Stimulated activated CD4-positive, alpha-beta T cell treated with anti-CD3 and anti-CD28 coated beads, Interleukin-15, amount 100 ng/mL, for 1 hour (primary cell): ENCODE measurements at places on chromosomes 4 and X.

DNA sequence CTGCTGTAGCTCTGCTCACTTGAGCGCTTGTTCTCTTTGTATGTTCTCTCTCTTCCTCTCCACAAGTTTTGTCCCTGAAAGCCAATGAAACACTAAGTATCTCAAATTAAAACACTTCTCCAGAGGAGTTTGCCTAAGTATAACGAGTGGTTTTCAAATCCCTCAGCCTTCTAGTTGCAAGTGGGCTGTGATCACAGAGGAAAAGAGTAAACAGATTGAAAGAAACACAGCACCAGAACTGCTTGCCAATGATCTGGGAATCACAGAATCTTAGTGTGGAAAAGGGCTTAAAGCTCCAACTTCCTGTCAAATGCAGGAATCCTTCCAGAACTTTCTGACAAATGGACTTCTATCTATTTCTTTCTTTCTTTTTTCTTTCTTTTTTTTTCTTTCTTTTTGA is 4.8 kb upstream of the PRSS12 start:
- no peak for DNase-seq

GRCh38 chrX:100376576-100376975 is 33.5 kb downstream of the PCDH19 start:
- DNase-seq: no peak

- no peak for DNase-seq
Measured at GRCh38 chrX:106898462-106898861, 4.7 kb downstream of the RIPPLY1 start.

DNA sequence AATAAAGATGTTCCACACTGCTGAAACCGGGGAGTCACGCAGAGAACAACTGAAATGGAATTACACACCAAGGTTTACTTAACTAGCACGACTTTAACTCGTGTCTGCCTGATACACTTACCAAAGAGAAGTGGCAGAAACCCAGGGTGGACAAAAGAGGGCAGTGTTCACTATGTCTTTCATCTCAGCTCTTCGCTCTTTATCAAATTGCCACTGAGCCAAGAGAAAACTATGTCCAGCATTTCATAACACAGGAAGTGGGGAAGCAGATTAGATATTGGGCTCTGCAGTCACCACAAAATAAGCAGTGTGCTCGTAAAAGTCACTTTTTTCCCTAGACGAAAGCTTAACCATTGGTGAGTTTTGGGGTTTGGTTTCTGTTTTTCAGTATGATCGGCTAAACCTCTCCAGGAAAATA is 155.7 kb downstream of the CHIC2 start:
- DNase-seq: no peak

- no peak for DNase-seq
Measured at GRCh38 chr4:41144812-41145211, 69.5 kb downstream of the APBB2 start.

- DNase-seq: no peak
Measured at GRCh38 chr4:6366581-6366980, 96.9 kb downstream of the WFS1 start.

- DNase-seq: no peak
Measured at GRCh38 chr4:67678612-67679011, 22.3 kb downstream of the UBA6 start.

- no peak for DNase-seq
Measured at GRCh38 chr4:12050357-12050756, 621.7 kb upstream of the HS3ST1 start.

GRCh38 chr4:3386526-3386925 is 55.2 kb upstream of the HGFAC start:
- no peak for DNase-seq

GRCh38 chr4:177283167-177283566 is 26.5 kb upstream of the NEIL3 start:
- DNase-seq: no peak

DNA sequence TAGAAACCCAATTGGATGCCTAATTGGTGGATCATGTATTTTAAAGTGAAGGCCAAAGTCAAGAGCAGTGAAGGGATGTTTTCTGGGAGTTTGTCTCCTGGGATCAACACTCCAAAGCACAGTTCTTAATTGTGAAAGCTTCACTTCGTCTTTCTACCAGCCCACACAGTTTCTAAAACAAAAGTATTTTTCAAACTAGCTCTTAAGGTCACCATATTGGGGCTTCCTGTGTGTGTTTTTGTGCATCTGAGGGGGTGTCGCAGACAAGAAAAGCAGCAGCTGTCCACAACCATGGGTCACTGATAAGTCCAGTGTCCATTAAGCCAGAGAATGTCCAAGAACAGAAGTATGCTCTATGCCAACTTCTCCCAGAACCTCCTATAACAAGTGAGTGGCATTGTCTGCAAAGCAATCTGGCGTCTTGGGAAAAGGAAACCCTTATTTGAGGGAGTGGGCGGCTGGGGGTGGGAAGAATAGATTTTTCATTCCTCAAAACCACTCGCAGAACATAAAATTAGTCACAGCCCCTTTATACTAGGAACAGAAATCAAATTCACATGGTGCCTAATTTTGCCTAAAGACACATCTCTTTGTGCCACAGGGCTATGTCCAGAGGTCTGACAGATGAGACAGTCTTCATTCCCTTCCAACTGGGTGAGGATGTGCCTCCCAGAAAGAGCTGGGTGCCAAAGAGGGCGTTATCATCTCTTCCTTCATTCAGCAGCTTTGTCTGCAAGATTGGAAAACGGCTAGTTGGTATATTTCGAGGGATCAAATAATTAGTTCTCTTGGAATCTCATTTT is 610.4 kb downstream of the BCOR start:
- no peak for DNase-seq

GRCh38 chr4:109576462-109576861 is 16.4 kb downstream of the MCUB start:
- no peak for DNase-seq

GRCh38 chrX:104854790-104855340 is 288.9 kb downstream of the IL1RAPL2 start:
- no peak for DNase-seq

- DNase-seq: no peak
Measured at GRCh38 chr4:98148856-98149255, 5.6 kb upstream of the STPG2 start.

DNA sequence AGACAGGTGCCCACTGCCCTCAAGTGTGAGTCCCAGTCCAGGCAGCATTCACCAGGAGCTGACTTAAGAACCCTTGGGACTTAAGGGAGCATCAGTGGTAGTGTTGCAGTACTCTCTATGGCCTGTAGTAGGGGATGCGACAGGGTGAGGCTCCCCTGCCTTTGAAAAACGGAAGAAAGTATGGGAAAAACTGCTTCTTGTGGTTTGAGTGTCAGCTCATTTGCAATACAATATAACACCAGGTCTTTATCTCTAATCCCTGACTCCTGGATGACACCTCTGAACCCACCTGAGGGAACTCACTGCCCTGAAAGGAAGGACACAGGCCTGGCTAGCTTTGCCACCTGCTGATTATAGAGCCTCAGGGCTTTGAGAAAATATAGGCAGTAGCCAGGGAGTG is 176.0 kb downstream of the SMARCA1 start:
- no peak for DNase-seq

DNA sequence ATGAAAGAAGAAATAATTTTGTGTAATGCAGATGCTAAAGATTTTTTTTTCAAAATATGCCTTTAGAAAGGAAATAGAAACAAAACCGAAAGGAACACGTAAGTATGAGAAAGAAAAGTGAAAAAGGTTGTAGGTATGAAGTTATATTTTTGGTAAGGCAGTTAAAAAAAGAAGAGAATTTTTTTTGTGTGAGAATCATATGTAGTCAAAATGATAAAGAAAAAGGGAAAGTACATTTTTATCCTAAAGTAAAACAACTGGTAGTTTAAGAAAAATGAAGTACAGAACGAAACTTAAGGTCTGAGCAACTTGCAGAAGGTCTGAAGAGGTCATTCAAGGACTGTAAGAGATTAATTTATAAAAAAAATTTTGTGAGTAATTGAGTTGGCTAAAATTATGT is 164.0 kb upstream of the TRAM1L1 start:
- DNase-seq: no peak

DNA sequence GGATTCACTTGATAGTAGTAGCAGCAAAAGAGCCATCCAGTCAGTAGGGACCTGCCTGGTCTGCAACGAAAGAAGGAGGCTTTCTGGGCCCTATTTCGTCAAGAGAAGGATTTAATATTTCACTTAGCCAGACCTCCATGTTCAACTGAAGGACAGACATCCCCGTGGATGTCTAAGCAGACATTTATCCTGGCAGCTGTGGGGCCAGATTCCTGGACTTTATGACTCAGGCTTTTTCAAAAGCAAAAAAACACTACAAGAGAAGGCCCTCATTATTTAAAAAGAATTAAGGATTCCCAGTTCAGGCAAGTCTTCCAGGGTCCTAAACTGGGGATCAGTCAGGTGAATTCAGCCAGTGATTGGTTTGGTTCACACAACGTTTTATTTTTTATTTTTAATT is 88.5 kb upstream of the TSPAN5 start:
- DNase-seq: no peak

GRCh38 chrX:20151689-20152088 is 10.1 kb upstream of the EIF1AX start:
- no peak for DNase-seq
